ENCODE measurements at places on chromosomes 3 and 15. TPM values are rescaled to one million over a fixed set of nuclear protein-coding genes. Genes with fewer than 3 reads are reported as not detected.

The LXN gene
- total RNA-seq = not detected

- DNase-seq = no peak
Measured at GRCh38 chr3:183517607-183518006, 37.9 kb downstream of the KLHL6 start.

- DNase-seq = peak; percentile 53
Measured at GRCh38 chr15:53307952-53308624, 451.4 kb downstream of the WDR72 start.

GRCh38 chr3:124318014-124318413, 326.1 kb upstream of the ROPN1 start:
- no peak for DNase-seq

DNA sequence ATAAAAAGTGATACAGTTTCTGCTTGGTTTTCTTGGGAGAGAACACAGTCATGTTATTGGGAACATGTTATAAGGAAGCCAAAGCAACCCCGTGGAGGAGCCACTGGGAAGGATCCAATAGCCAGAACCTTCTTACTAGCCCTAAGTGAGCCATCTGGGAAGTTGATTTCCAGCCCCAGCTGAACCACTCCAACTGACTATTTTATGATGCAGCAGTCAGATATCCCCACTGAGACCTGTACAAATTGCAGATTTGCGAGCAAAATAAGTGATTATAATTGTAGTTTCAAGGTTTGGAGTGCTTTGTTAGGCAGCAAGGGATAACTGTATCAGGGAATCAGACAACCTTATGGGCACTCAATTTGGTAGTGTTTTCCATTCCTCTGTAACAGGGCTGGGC, 43.3 kb upstream of the ZPLD1 start:
- DNase-seq = no peak

Data from HT1080 (cell line).